ENCODE measurements at places on chromosomes 4 and X. TPM values are rescaled to one million over a fixed set of nuclear protein-coding genes. Genes with fewer than 3 reads are reported as not detected.

GAGE12F gene
- not detected for total RNA-seq

SULT1E1 gene
- total RNA-seq, result not detected

KLHL13 gene
- 3.5 TPM for total RNA-seq

CCDC149 gene
- 7.9 TPM for total RNA-seq

TMSB15C gene
- 4.6 TPM for total RNA-seq

ARX gene
- not detected for total RNA-seq

NPY5R gene
- total RNA-seq, result not detected

RBM46 gene
- total RNA-seq, result not detected

KDR gene
- 0.63 TPM for total RNA-seq

TCEAL9 gene
- total RNA-seq, result 46.8 TPM

CNGA1 gene
- total RNA-seq, result 0.29 TPM

ZNF595 gene
- total RNA-seq, result 7.4 TPM

PNMA6F gene
- not detected for total RNA-seq

SLC9B2 gene
- total RNA-seq, result 5.5 TPM

CXCL5 gene
- total RNA-seq, result 0.55 TPM

WAS gene
- total RNA-seq, result not detected

SRPX2 gene
- total RNA-seq, result 12.2 TPM

CXorf38 gene
- 16.2 TPM for total RNA-seq

TCEAL6 gene
- total RNA-seq, result not detected

PLXNB3 gene
- 27.3 TPM for total RNA-seq

OTC gene
- not detected for total RNA-seq

KCND1 gene
- 0.51 TPM for total RNA-seq

EDA gene
- total RNA-seq, result 0.15 TPM

ABLIM2 gene
- 3.6 TPM for total RNA-seq

NLGN3 gene
- total RNA-seq, result 0.29 TPM

FHL1 gene
- total RNA-seq, result 42.4 TPM

NAA11 gene
- not detected for total RNA-seq

MAP9 gene
- total RNA-seq, result 10.6 TPM

CYBB gene
- total RNA-seq, result 0.46 TPM

TLR6 gene
- total RNA-seq, result 1.2 TPM

ERAS gene
- total RNA-seq, result not detected

Measured in PC-3 (cell line).